ENCODE measurements at places on chromosomes 12 and 14. TPM values are rescaled to one million over a fixed set of nuclear protein-coding genes. Genes with fewer than 3 reads are reported as not detected.

- H3K36me3 ChIP-seq: peaks cover 5% of the 10 kb centered on the region
- H3K27ac ChIP-seq: no peak overlapping the region
- H3K4me1 ChIP-seq: peaks cover 9% of the 10 kb centered on the region
- H3K4me3 ChIP-seq: no peak overlapping the region
- no peak for DNase-seq
- no peaks in the 10 kb centered on the region for H3K27me3 ChIP-seq
Observed at GRCh38 chr12:42332301-42333285, 6.6 kb downstream of the PPHLN1 start.

DNA sequence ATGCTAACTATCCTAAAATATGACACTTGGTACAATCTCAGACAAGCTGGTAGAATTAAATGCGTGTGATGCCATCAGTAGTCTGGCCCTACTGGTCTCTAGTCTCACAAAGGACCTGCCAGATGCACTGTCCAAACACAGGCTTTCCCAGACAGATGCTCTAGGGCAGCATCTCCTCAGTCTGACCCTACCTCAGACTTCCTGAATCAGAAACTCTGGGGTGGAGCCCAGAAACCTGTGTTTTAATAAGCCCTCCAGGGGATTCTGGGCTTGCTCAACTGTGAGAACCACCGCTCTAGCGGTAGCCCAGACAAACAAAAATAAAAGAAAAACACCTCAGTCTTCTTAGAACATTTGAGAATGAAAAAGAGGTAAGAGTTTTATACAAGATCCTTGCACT lies 48.0 kb downstream of the BDKRB1 start:
- no peaks in the 10 kb centered on the region for H3K4me1 ChIP-seq
- H3K27ac ChIP-seq: no peak overlapping the region
- H3K36me3 ChIP-seq: peaks cover 18% of the 10 kb centered on the region
- no peak overlapping the region for H3K4me3 ChIP-seq

DNA sequence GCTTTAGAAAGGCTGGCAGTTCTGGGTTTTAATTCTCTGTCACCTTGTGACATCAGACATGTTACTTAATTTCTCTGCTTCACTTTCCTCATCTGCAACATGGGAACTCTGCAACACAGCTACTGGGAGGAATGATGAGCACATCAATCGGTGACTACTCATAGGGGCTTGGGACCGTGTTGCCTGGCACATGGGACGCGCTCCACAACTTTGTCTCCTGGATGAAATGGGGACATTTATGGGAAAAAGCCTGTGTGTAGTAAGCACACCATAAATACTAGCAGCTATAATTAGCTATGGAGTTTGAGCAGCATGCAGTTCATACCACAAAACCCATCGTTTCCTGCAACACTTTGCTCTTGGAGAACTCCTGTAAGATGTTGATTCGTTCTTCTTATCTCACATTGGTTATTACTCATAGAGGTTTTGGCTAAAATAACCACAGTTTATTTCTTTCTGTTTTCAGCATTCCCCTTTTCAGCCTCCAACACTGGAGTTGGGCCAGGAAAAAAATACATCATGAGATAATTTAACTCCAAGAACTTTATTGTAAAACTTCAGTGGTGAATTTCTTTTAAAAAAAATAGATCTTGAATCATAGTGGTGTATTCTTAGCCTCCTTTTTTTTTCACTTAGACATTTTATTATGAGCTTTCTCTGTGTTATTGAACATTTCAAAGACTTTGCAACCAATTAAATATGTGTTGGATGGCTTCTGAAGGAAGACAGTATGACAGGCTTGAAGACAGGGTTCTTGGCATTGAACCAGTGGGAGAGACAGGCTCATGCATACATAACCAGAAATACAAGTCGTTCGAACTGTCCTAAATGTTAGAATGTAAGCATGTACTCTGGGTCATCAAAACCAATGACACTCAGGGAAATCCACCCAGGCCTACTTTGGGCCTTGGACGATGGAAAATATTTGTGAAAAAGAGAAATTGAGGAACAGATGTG lies 72.7 kb downstream of the RIN3 start:
- H3K4me3 ChIP-seq: no peak overlapping the region
- no peak for DNase-seq
- H3K4me1 ChIP-seq: no peaks in the 10 kb centered on the region
- no peak overlapping the region for H3K27ac ChIP-seq

DNA sequence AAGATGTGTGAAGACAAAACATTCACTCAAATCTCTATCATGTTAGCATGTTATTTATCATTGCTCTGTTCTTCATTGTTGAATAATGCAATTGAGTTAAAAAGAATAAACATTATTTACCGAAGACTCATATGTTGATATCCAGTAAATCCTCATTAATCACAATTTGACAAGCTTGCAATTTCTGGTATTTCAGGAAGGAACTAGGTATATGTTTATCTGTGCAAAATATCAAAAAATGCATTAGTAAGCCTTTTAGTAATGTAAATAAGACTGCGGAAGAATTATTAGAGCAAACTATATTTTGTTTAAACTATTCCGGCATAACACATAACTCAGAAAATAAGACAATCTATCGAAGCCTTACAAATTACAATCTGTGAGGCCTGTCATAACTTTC lies 222.7 kb upstream of the NOVA1 start:
- no peak overlapping the region for H3K4me3 ChIP-seq
- DNase-seq: no peak
- H3K27ac ChIP-seq: no peak overlapping the region
- no peaks in the 10 kb centered on the region for H3K36me3 ChIP-seq
- H3K4me1 ChIP-seq: no peaks in the 10 kb centered on the region

GRCh38 chr14:98130691-98131090 lies 1141.3 kb downstream of the BCL11B start:
- no peak overlapping the region for H3K4me3 ChIP-seq
- H3K4me1 ChIP-seq: no peaks in the 10 kb centered on the region
- H3K36me3 ChIP-seq: no peaks in the 10 kb centered on the region
- no peak for DNase-seq
- no peak overlapping the region for H3K27ac ChIP-seq
- no peaks in the 10 kb centered on the region for H3K27me3 ChIP-seq

- peak overlapping the region; percentile 99 for H3K27ac ChIP-seq
- peak overlapping the region; percentile 65 for H3K4me3 ChIP-seq
- DNase-seq: peak; percentile 90
- no peaks in the 10 kb centered on the region for H3K36me3 ChIP-seq
- H3K27me3 ChIP-seq: no peaks in the 10 kb centered on the region
Observed at GRCh38 chr12:121802843-121803698, 738 bp upstream of the SETD1B start.

DNA sequence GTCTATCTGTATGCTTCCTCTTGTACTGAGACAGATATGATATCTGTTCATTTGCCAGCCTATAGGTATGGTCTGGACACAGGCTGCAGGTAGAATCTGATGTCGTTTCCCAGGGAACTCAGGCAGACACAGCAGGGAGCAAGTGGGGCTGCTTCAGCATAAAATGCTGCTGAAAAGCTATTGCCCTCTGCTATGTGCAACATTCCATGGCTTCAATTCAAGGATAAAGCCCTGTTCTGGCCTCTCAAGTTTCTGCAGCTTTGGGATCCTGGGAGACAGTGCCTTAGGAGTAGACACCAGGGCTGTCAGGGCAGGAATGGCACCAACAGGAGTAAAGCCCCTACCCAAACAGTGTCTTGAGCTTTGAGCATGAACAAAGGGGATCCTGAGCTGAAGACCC lies 173.5 kb downstream of the SLC41A2 start:
- DNase-seq: no peak
- no peaks in the 10 kb centered on the region for H3K27me3 ChIP-seq
- H3K4me1 ChIP-seq: no peaks in the 10 kb centered on the region
- no peak overlapping the region for H3K27ac ChIP-seq

DNA sequence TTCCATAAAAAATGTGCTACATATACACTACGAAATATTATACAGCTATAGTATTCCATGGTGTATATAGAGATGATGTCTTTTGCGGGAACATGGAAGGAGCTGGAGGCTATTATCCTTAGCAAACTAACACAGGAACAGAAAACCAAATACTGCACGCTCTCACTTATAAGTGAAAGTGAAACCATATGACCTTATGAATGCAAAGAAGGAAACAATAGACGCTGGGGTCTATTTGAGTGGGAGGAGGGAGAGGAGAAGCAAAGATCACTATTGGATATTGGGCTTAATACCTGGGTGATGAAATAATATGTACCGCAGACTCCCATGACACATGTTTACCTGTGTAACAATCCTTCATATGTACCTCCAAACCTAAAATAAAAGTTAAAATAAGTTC lies 142.8 kb downstream of the LRFN5 start:
- no peaks in the 10 kb centered on the region for H3K4me1 ChIP-seq
- H3K27me3 ChIP-seq: no peaks in the 10 kb centered on the region
- H3K4me3 ChIP-seq: no peak overlapping the region
- no peak overlapping the region for H3K27ac ChIP-seq
- H3K36me3 ChIP-seq: no peaks in the 10 kb centered on the region

GRCh38 chr12:58321414-58321813 lies 380.0 kb downstream of the ATP23 start:
- H3K27me3 ChIP-seq: no peaks in the 10 kb centered on the region
- H3K4me1 ChIP-seq: no peaks in the 10 kb centered on the region
- no peak overlapping the region for H3K27ac ChIP-seq
- no peak overlapping the region for H3K4me3 ChIP-seq

DNA sequence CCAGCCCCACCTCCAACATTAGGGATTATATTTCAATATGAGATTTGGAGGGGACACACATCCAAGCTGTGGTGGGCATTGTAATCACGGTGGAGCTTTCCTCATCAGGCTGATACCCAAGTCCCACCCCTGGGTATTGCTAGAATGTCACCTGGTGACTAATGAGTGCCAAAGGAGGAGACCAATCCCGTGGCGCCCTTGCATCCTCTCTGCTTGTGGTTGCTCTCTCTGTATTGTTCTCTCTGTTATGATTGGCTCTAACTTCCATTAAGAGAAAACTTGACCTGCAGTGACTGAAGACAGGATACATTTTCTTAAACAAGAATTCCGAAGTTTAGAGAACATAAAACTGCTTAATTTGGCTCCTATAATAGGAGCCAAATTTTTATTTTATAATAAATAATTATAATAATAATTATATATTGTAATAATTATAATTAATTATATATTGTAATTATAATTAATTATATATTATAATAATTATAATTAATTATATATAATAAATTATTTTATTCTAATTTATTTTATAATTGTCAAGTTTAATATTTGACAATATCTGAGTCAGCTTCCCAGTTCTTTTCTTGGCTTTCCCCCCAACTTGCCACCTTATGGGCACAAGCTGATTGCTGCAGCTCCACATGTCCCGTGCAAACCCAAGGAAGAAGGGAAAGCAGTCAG lies 420.1 kb downstream of the DIO2 start:
- no peaks in the 10 kb centered on the region for H3K36me3 ChIP-seq
- no peaks in the 10 kb centered on the region for H3K4me1 ChIP-seq
- DNase-seq: no peak
- no peak overlapping the region for H3K27ac ChIP-seq

GRCh38 chr14:88452231-88452630 lies 66.8 kb downstream of the SPATA7 start:
- H3K4me1 ChIP-seq: no peaks in the 10 kb centered on the region
- DNase-seq: no peak
- no peak overlapping the region for H3K27ac ChIP-seq
- no peak overlapping the region for H3K4me3 ChIP-seq
- H3K27me3 ChIP-seq: no peaks in the 10 kb centered on the region

- no peak for DNase-seq
- no peak overlapping the region for H3K27ac ChIP-seq
- no peaks in the 10 kb centered on the region for H3K36me3 ChIP-seq
- no peaks in the 10 kb centered on the region for H3K4me1 ChIP-seq
Observed at GRCh38 chr14:99951085-99951484, 114.1 kb upstream of the EVL start.

- H3K4me3 ChIP-seq: no peak overlapping the region
- no peak overlapping the region for H3K27ac ChIP-seq
- no peaks in the 10 kb centered on the region for H3K27me3 ChIP-seq
- no peaks in the 10 kb centered on the region for H3K36me3 ChIP-seq
- no peaks in the 10 kb centered on the region for H3K4me1 ChIP-seq
- DNase-seq: no peak
Observed at GRCh38 chr12:132263061-132263360, 66.4 kb downstream of the GALNT9 start.

GRCh38 chr12:109387425-109388166 lies 39.9 kb downstream of the MYO1H start:
- H3K27me3 ChIP-seq: no peaks in the 10 kb centered on the region
- DNase-seq: no peak
- no peaks in the 10 kb centered on the region for H3K36me3 ChIP-seq
- H3K4me3 ChIP-seq: no peak overlapping the region

GRCh38 chr12:50110762-50111351 lies 1.2 kb upstream of the COX14 start:
- H3K4me3 ChIP-seq: peak overlapping the region; percentile 15
- H3K4me1 ChIP-seq: peaks cover 5% of the 10 kb centered on the region
- H3K27ac ChIP-seq: peak overlapping the region; percentile 82
- H3K27me3 ChIP-seq: no peaks in the 10 kb centered on the region
- peak; percentile 44 for DNase-seq

DNA sequence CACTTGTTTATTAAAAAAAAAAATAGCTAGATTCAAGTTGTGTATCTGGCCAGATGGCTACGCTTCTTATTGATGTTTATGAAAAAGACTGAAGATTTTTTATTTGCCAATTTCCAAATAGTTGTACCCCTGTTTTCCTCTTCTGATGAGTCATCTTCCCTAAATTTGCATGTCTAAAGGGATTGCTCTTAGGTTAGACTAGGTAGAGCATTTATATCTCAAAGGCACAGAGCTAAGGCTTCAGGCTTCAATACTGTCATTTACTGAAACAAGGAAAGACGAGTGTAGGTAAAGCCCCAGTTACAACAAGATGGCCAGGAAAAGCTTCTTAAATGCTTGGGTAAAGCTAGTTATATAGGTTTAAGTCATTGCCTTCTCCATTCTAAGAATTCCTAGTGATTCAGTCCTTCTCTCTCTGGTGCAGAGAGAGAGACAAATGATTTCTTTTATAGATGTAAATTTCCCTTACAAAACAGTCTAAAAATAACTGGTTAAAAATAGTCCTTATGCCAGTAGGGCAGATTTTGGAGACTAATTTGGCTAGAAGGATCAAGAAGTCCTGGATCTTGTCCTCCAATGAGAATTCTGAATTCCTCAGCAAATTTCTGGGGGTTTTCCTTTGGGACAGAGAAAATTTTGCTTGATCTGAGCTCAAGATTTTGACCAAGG lies 26.1 kb downstream of the LEMD3 start:
- no peak overlapping the region for H3K27ac ChIP-seq
- H3K4me1 ChIP-seq: peaks cover 11% of the 10 kb centered on the region
- no peaks in the 10 kb centered on the region for H3K27me3 ChIP-seq
- no peak for DNase-seq

The NEUROD4 gene
- polyA plus RNA-seq: not detected

The PLXNC1 gene
- 3.8 TPM for polyA plus RNA-seq

The FAR2 gene
- 1.3 TPM for polyA plus RNA-seq

The ANKS1B gene
- 0.49 TPM for polyA plus RNA-seq

The PLEKHG3 gene
- 33.8 TPM for polyA plus RNA-seq

The C12orf54 gene
- 0.61 TPM for polyA plus RNA-seq

The TMEM263 gene
- polyA plus RNA-seq: 23.9 TPM

The PLCZ1 gene
- polyA plus RNA-seq: not detected

The LUM gene
- 14.3 TPM for polyA plus RNA-seq

The KRT5 gene
- 1.5 TPM for polyA plus RNA-seq

All from pancreas (tissue), 10 donors.